ENCODE measurements at places on chromosomes 4 and X.

- no peak for DNase-seq
Observed at GRCh38 chr4:8672486-8672885, 79.9 kb downstream of the CPZ start.

DNA sequence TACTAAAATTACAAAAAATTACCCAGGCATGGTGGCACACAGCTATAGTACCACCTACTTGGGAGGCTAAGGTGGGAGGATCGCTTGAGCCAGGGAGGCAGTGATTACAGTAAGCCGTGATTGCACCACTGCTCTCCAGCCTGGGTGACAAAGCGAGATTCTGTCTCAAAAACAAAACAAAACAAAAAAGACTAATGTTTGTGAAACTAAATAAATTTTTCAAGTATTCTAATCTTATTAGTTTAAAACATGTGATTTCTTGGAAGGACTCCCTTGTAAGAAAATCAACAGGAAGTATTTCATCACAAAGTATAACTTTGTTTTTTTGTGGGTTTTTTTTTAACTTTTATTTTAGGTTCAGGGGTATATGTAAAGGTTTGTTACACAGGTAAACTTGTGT lies 89.6 kb downstream of the EGF start:
- no peak for DNase-seq

- DNase-seq = no peak
Observed at GRCh38 chrX:134688031-134688823, 30.0 kb upstream of the PLAC1 start.

DNA sequence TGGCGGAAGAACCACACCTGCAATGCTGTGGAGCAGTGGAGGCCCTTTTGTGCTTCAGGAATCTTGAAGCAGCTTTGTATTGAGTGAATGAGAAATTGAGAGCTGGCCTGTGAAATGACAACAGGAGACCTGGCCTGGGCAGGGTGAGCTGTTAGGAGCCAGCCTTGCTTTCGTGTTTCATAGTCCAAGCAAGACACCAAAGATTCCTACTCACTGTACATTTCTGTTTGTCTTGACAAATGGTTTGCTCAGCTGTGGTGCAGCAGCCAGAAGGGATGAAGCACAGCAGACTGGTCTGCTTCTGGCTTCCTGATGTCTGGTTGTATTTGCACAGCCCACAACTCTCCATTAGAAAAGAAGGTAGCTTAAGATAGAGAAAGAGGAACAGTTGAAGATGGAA lies 96.5 kb downstream of the GATB start:
- DNase-seq = no peak

GRCh38 chr4:56149591-56149990 lies 200.8 kb downstream of the CEP135 start:
- no peak for DNase-seq

GRCh38 chrX:47687263-47687662 lies 28.3 kb upstream of the UXT start:
- no peak for DNase-seq

DNA sequence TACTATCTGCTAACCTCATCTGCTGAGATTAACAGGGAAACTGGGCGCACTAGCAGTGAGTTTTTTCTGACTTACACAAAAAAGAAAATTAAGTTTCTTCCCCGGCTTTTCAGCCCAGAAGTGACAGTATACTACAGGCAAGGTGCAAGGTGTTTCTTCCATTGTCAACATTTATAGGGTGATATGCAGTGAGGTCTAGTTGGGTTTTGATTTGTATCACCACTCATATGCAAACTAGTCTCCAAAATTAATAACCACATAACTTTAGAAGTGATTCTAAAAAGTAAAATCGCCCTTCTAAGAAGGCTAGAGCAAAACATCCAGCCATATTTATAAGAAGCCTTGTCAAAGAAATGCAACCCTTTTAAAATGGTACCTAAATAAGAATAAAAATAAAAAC lies 640.1 kb downstream of the ARAP2 start:
- no peak for DNase-seq

GRCh38 chrX:88072339-88073030 lies 554.9 kb downstream of the KLHL4 start:
- DNase-seq = no peak

GRCh38 chr4:114271031-114271430 lies 291.6 kb upstream of the ARSJ start:
- no peak for DNase-seq

- DNase-seq = no peak
Observed at GRCh38 chr4:80133240-80133783, 60.3 kb upstream of the ANTXR2 start.

DNA sequence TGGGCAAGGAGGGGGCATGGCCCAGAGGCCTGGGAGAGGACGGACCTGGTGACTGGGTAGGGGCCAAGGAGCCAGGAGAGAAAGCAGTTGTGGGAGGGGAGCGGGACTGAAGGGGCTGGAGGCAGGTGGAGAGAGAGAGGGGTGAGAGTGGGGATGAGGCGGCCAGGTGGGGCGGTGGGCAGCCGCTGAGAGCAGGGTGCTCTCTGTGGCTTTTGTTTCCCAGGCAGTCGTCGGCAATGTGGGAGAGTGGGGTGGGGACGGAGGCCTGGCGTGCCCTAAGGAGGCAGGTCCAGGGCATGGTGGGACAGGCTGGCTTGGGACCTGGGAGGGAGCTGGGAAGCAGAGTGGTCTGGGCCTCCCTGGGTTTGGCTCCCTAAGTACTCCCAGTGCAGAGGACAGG lies 3.2 kb upstream of the ATP2B3 start:
- DNase-seq = no peak

DNA sequence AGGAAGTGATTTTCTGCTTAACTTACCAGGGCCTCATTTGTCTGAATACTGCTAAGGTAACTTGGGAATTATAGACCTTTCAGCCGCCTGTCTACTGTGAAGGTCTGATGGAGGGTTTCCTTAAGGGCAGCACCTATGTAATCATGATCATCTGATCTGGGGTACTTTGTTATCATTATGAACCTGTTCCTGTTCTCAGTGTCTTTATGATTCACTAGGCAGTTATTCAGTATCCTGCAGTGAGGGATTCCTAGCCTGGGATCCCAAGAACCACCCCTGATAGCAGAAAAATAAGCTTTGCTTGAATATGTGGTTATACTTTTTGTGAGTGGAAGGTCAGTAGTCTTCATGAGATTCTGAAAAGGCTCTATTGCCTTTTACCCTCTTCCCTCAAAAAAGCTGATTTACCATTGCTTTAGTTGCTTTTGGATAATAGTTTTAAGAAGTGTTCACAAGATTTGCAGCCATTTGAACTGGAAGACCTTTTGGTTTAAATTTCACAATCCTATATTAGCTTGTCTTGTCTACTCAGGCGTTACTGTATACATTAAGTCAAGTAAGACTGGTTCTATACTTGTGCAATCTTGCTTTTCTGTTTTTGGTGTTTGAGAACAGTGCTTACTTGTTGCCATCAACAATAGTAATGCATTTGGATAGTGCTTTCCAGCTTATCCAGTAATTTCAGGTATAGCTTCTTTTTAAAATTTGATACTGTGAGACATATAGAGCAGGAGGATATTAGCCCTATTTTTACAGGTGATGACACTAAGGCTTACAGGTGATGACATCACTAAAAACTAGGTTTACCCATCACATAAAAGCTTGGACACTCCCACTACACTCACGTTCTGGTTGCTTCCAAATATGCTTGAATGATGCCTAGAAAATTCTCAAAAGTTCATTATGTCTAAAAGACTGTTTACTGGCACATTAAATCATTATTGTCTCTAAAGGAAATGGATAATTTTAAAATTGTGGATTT lies 60.0 kb downstream of the FHIP1A start:
- no peak for DNase-seq

DNA sequence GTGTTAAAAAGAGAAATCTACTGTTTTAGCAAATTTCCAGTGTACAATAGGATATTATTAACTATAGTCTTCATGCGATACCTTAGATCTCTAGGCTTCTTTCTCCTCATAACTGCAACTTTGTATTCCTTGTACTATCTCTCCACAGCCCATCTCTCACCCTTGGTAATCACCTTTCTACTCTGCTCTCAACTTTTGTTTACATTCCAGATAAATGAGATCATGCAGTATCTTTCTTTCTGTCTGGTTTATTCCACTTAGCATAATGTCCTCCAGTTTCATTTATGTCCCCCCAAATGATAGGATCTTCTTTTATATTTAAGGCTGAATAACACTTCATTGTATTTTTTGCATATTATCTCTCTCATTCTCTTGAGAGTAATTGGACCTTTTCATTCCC lies 165.5 kb downstream of the HS3ST1 start:
- DNase-seq = no peak

- no peak for DNase-seq
Observed at GRCh38 chrX:476724-477075, 90.0 kb upstream of the PPP2R3B start.

DNA sequence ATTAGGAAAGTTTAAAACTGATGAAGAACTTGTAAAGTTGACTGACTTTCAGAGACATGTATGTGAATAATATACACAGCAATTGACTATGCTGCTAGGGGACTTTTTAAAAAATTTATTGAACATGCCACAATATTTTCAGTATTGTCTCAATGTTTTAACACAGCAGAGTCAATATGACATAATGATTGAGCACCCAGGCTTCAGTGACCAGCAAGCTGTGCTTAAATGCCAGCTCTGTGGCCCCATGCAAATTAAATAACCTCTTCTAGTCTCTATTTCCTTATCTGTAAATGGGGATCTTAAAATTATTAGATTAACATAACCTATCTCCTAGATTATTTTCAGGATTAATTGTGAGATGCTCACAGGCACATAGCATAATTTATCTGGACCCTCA lies 56.8 kb upstream of the TXK start:
- no peak for DNase-seq

DNA sequence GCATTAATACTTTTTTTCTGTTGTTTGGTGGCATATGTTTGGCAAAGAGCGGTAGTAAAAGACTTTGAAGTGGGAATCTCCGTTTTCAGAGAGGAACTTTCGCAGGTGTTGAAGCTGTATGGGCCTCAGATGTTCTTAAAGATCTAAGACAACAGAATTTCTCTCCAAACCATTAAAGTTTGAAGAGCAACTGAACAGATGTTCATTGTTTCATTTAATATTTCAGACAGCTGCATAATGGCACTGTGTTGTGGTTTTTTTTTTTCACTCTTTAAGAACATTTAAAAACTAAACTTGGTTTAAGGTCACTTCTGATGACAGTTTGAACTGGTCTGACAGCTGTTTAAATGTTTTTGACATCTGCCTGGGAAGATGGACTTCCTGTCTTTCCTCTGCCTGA lies 882.7 kb upstream of the PCDH10 start:
- no peak for DNase-seq

- DNase-seq = no peak
Observed at GRCh38 chr4:15339737-15340136, 88.1 kb upstream of the C1QTNF7 start.

DNA sequence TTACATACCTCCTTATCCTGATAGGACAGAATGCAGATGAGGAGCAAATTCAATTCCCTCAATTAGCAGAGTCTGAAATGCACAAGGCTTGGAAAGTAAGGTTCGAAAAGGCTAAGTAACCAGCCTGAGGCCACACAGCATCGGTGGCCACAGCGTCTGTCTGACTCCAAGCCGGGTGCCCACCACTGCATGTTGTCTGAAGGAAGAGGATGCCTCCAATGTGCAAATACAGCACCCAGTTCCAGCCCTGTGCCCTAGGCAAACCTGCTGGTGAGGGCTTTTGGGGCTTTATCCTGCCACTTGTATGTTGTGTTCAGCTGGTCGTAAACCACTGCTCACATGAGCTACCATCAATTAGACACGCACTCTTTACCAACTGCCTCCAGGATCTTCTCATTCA lies 48.6 kb upstream of the PPP2R2C start:
- no peak for DNase-seq

- DNase-seq = peak; percentile 34
Observed at GRCh38 chr4:173990126-173990868, 293.2 kb downstream of the FBXO8 start.

DNA sequence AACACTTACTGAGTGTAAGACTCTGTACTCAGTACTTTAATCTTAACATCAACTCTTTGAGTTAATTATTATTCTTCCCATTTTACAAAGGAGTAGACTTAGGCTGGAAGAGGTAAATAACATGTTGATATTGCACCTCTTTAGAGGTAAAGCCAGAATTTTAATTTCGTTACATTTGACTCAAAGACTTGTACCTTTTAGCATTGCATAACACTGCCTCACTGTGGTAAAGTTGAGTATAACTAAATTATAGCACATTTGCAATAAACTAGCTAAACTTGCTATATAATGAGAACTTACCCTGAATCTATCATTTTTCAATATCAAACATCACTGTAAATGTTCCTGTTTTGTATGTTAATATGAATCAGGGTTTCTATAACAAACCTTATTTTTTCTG lies 218.5 kb downstream of the PRR32 start:
- DNase-seq = peak; percentile 7

- no peak for DNase-seq
Observed at GRCh38 chr4:119050527-119051090, 85.0 kb upstream of the MYOZ2 start.

GRCh38 chrX:104400387-104400786 lies 145.7 kb upstream of the ESX1 start:
- DNase-seq = no peak

DNA sequence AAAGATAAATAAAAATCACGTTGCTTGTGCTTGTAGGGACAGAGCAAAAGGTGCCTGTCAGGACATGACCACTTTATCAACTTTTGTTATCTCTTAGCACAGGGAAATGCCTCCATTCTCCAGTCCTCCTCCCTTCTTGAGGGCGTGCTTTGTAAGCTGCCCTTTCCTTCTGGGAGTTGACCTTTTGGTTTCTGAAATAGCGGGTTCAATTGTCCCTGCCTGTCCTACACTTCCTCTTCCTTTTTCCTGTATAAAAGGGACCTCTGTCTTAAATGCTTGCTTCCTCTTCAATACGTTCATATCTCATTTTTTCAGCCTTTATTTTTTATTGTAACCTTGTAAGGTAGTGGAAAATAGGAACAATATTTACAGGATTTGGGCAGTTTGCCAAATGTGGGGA lies 153.5 kb downstream of the SH3BGRL start:
- DNase-seq = no peak

GRCh38 chrX:10739426-10739825 lies 119.0 kb upstream of the MID1 start:
- no peak for DNase-seq

Measured in HEK293T (cell line).